Stimulated activated CD4-positive, alpha-beta T cell treated with anti-CD3 and anti-CD28 coated beads, Interleukin-1b, Interleukin-23, amount 100 ng/mL, for 1 hour (primary cell): ENCODE measurements at places on chromosomes 5 and 9.

- no peak for DNase-seq
These were observed 736.4 kb upstream of the PTPRD start for GRCh38 chr9:11349187-11349586.

DNA sequence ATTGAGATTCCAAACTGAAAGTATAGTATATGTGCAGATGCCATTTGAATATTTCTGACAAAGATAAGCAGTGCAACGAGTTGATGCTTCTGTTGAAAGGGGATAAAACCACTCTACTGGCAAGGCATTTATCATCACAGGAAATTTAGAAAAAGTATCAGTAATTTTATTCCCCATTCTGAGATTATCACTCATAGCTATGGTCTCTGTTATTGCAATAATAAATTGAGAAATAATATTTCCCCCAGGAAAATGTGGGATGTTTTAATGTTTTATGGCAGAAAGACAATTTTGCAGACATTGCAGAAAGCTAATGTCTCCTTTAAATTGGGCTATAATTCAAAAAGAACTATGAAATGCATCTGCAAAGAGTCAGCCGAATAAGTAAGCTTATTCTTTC, 1612.7 kb upstream of the ACO1 start:
- DNase-seq: no peak

DNA sequence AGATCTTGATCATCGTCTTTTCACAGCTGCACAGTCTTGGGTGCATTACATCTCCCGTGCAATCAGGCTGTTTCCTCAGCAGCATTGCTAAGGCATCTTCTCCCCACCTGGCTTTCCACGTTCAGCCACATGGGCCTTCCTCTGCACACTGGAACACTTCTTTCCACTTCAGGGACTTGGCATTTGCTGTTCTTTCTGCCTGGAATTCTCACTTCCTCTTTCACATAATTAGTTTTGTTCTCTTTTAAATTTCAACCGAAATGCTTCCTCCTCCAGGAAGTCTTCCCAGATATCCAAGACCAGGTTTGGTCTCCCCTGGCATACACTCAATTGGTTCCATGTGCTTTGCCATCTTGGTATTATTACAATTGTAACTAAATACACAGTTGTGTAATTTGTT, 43.8 kb downstream of the WHRN start:
- DNase-seq: no peak

GRCh38 chr9:1050125-1050895, at the start of gene DMRT2:
Gene DMRT2, plus strand, starts transcription at chr9:1050357. Its CDS starts 1,257 bp downstream, at chr9:1051614.
- no peak for DNase-seq

DNA sequence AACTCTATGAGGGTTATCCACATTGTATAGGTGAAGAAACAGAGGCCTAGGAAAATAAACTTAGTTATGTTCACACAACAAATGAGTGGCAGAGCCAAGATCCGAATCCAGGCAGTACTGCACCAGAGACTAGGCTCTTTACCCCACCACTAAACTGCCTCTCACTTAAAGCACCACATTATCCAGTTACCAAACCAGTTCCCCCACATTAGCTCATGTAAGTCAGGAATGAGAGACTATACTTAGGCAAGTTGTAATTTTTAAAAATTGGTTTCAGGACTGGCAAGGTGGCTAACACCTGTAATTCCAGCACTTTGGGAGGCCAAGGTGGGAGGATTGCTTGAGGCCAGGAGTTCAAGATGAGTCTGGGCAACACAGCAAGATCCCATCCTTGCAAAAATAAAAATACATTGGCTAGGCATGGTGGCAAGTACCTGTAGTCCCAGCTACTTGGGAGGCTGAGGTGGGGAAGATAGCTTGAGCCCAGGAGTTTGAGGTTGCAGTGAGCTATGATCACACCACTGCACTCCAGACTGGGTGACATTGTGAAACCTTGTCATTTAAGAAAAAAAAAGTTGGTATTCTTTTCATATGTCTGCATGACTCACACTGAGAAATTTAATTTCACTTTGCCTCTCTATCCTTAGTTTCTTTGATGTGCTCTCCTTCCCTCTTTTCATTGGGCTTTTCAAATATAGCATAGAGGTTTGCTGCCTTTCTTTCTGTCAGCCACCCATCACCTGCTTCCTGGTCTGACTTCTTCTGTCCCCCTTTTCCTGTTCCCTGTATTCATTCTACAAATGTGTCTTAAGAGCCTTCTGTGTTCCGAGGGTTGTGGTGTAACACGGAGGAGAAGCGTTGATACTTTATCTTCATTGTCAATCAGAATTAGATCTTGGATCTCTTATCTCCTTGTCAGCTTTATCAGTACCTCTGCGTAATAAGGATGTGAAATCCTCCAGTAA, 64.7 kb downstream of the ERMP1 start:
- no peak for DNase-seq

GRCh38 chr5:37831821-37832534, 7.9 kb downstream of the GDNF start:
- no peak for DNase-seq

DNA sequence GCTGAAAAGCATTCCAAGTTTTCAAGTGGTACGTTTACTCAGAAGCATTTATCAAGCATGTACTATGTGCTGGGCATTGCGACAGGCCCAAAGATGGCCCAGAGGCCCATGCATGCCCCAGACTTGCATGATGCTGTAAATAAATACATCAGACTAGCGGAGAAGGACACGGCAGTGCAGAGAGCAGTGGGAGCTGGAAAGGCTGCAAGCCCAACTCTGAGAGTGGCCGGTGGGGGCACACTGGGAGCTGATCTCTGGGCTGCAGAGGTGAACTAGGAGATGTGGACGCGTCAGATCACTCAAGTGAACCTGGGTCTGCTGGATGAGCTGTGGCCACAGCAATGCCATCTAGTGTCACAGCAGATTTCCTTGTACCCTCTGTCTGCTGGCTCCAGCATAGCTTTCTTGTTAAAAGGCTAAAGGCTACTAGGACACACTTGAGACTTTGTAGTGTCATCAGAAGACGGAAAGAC, 246.9 kb downstream of the FANCC start:
- DNase-seq: no peak

GRCh38 chr5:151215546-151215880, 8.4 kb downstream of the CCDC69 start:
- DNase-seq: no peak

DNA sequence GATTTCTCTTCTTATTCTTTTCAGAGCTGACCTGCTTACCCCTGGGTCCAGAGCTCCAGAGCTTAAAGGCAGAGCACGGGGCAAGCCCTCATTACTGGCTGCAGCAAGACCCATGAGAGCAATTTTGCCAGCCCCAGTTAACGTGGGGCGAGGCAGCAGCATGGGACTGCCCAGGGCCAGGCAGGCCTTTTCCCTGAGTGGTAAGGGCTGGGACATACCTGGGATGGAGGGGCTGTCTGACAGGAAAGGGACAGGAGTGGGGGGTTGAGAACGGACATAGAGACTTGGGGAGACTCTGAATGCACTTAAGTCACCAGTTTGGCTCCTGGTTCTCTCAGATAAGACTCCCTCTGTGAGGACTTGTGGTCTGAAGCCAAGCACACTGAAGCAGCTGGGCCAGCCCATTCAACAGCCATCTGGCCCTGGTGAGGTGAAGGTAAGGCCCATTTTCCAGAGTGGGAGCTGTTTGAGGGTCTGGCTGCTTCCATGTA, 26.2 kb downstream of the HMGXB3 start:
- DNase-seq: no peak

DNA sequence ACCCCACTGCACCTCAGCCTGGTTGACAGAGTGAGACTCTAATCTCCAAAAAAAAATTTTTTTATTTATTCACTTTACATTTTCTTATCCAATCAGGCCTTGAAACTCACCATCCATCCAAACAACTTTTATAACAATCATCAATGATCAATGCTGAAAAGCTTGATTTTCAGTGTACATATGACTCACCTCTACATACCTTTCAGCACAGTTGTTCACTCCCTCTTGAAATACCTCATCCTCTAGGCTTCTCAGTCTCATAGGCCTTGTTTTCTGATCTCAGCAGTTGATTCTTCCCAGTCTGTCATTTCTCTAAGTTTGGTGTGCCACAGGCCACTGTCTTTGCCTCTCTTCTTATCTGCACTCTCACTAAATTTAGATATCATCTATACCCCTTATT, 36.2 kb downstream of the GRIN3A start:
- DNase-seq: no peak

DNA sequence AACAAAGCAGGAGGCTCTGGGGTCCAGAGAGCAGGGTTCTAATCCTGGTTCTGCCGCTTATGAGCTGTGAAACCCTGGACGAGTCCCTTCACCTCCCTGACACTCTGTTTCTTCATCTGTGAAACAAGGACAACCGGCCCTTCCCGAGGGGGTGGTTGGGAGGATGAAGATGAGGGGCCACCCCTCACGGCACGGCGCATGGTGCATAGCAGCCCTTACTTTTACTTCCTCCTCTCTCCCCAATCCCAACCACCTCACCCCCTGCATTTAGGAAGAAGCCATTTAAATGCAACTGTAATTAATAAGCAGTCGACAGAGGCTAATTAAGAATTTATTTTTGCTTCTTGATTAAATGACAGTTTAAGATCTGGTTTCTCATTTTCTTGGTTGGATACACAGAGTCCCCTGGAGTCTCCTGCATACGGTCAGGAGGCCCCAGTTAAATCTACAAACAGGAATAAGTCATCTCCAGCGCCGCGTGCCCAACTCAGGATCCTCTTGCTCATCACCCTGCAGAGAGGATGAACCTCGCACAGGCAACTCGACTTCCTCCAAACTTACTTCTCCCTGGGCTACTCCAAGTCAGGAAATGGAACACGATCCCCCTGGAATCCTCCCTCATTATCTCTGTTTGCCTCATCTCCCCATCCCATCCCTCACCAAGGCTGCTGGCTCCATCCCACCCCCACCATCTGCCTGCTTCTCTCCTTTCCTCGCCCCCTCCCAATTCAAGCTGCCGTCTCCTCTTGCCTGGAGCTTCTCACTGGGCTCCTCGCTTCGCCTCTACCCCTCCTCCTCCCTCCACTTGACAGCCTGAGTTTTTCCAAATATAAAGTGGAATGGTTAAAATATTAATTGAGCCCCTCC, 95.9 kb downstream of the HRH2 start:
- DNase-seq: no peak

DNA sequence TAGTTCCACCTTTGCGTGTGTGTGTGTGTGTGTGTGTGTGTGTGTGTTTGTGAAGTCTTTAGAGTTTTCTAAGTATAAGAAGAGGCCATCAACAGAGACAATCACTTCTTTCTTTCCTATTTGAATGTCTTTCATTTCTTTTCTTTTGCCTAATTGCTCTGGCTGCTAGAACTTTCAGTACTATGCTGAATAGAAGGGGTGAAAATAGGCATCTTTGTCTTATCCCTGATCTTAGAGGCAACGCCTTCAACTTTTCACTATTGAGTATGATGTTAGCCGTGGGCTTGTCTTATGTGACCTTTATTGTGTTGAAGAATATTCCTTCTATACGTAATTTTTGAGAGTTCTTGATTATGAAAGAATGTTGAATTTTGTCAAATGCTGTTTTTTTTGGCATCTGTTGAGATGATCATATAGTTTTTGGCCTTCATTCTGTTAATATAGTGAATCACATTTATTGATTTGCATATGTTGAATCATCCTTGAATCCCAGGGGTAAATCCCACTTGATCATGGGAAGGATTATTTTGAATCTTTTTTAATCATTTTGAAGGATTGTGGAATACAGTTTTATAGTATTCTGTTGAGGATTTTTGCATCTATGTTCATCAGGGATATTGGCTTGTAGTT, 134.8 kb upstream of the CD180 start:
- DNase-seq: no peak
